ENCODE measurements at places on chromosomes 3 and 15. TPM values are rescaled to one million over a fixed set of nuclear protein-coding genes. Genes with fewer than 3 reads are reported as not detected.

MRAS gene
- 2.7 TPM for total RNA-seq

ROBO1 gene
- 46.1 TPM for total RNA-seq

FBLN2 gene
- 1.4 TPM for total RNA-seq

CEP97 gene
- total RNA-seq, result 19.1 TPM

CRTAP gene
- total RNA-seq, result 114 TPM

LDHAL6B gene
- not detected for total RNA-seq

HMG20A gene
- 29.3 TPM for total RNA-seq

SLC41A3 gene
- 54.5 TPM for total RNA-seq

TM6SF1 gene
- total RNA-seq, result 1.7 TPM

APOD gene
- total RNA-seq, result 0.34 TPM

CMTM8 gene
- total RNA-seq, result 1.4 TPM

CELSR3 gene
- 1.8 TPM for total RNA-seq
